ENCODE measurements at places on chromosomes 1 and 21.

DNA sequence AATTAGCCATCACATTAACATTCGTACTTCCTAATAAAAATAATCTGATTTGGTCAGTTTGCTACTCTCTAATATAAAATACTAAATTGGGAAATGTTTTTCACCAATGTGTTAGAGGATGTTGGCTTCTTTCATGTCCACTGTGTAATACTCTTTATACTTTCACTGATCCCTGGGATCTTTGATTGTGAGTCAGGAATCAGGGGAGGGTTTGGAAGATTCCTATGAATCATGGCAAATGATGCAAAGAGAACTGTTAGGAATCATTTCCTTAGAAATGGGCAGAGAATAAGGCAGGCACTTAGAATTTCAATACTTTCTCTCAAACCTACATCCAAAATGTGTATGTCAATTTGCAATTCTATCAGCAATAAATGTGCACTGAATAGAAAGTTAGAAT is 31.0 kb downstream of the KRTAP24-1 start:
- DNase-seq = no peak

DNA sequence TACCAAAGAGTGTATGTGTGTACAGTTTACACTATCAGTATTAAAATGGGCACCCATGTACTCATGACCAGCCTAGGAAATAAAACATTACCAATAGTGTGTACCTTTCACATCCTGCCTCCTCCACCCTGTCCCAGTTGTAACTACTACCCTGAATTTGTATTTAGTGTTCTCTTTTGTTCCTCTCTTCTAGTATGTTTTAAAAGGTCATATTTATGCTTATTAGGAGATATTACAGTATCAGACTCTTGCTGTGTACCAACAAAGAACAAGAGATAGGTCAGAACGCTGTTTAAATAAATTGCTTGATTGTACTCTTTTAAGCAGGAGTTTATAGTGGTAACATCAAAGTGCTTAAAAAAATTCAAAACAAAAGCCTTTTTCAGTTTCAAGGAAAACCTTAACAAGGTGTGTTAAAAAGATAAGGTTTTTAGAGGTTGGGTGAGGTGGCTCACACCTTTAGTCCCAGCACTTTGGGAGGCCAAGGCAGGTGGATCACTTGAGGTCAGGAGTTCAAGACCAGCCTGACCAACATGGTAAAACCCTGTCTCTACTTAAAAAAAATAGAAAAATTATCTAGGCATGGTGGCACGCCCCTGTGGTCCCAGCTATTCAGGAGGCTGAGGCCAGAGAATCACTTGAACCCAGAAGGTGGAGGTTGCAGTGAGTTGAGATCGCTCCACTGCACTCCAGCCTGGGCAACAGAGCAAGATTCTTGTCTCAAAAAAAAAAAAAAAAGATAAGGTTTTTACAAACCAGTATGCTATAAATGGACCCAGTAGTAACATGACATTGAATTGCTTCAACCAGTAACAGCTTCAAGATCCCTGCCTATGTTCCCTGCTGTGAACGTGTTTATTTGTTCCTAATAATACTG is 35.9 kb downstream of the MPZL1 start:
- no peak for DNase-seq

DNA sequence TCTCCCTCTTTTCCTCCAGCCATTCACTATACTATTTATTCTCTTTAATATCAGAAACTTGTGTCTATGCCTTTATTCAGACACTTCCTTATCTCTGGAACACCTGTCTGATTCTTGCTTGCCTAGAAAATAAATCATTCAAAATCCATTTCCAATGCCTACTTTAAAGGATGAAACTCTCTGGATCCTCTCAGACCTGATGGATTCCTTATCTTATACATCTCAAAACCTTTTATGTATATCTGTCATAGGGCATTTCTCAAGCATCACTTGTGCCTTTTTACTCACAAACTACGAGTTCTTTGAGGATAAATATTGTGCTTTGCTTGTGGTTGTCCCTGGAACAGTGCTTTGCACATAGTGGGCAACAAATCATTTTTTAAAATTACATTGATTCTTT is 3.8 kb upstream of the ATP6V1G3 start:
- no peak for DNase-seq

DNA sequence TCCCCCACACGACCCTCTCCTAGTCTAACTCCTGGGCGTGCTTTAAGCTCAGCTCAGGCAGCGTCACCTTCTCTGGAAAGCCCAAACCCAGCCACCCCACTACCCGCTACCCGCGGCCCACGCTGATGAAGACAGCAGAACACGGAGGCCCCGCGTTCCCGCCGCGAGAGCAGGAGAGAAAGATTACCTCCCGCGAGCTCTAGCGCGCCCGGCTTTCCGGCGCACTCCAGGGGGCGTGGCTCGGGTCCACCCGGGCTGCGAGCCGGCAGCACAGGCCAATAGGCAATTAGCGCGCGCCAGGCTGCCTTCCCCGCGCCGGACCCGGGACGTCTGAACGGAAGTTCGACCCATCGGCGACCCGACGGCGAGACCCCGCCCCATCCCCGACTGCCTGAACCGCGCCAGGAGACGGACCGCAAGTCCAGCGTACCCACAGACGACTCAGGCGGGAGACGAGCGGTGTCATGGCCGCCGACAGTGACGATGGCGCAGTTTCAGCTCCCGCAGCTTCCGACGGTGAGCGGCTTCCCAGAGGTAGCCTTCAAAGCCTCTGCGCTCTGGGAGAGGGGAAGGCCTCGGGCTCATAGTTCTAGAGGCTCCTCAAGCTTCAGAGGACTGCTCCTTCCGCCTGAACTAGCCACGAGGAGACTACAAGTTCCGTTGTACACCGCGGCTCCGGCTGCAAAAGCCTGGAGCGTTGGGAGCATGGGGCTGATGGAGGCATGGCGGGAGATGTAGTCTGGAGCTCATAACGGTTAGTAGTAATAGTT is at the start of the genes MUTYH and TOE1:
TSS of gene MUTYH (minus strand) at position 652 of the 770 bp plus-strand sequence. CDS start 5,935 bp downstream, outside the sequence.
TSS of gene TOE1 (plus strand) at position 382 of the 770 bp plus-strand sequence. CDS start at position 465, 83 bp downstream.
- peak; percentile 70 for DNase-seq

- peak; percentile 18 for DNase-seq
Observed at GRCh38 chr1:228515200-228515834, 28.1 kb downstream of the RNF187 start.

DNA sequence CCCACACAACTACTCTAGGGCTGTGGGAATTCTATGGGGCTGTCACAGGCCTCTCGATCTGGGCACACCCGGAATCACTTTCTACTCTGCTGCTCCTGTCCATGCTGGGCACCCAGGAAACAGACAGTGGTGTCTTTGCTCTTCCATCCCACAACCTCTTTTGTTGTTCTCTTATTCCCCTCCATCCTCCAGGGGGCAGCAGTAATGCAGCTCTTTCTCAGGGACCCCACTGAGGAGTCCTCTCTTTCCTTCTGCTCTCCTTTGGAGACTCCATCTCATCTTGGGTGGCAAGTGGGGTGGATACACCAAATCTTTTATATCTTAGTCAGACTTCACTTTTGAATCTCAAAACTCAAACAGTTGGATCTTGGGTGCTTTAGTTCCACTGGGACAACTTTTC is 206.3 kb downstream of the HS2ST1 start:
- DNase-seq = no peak

- no peak for DNase-seq
Observed at GRCh38 chr1:234201600-234201999, 171.7 kb upstream of the COA6 start.

DNA sequence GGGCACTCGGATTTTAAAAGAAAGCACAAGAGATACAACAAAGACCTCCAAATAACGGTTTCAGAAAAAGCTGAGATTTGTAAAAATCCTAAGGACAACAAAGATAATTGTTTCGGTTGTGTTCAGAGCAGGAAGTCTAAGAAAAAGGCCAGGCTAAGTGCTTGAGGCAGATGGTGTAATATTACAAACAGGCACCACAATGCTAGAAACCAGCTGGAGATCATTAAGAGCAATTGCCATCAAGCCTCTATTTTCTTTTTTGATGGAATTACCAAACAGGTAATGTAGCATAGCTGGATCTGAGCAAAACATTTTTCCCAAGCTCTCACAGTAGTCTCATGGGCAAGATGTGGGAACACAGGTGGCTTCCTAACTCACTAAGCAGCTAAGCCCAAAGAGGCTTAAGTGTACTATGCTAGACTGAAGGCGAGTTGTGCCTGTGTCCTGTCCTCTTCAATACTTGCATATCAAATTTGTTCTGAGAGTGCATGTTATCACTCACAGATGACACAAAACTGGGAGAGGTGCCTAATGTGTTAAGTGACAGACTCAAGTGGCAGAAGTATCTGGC is 161.6 kb downstream of the GLUL start:
- no peak for DNase-seq

DNA sequence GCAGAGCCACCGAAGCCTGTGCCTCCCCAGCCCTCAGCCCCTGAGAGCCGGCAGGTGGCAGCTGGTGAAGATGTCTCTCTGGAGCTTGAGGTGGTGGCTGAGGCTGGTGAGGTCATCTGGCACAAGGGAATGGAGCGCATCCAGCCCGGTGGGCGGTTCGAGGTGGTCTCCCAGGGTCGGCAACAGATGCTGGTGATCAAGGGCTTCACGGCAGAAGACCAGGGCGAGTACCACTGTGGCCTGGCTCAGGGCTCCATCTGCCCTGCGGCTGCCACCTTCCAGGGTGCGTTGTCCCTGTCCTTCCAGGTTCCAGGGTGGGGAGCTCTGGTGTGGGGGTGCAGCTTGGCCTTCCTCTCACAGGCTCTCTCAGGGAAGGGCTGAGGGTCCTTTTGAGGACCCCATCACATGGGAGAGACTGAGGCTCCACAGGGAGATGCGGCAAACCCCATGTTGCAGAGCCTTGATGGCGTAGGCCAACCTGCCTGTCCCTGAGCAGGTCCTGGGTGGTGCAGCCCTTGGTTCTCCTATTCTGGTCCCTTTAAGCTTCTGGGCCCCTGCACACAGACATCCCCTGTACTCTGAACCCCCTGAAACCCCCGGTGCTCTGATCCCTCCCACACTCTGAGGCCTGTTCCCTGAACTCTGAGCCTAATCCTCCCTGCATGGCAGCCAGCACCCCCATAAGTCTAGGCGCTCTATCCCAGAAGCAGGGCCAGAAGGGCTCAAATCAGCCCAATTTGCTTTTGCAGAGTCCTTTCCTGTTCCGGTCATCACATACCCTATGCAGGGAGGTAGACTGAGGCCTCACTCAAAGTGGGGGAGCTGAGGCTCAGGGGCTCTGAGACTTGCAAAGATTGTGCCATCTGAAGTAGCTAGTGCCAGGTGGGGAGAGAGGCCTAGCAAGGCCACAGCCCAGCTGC is 88.5 kb downstream of the TRIM11 start:
- no peak for DNase-seq

GRCh38 chr1:154351363-154352068 is 26.2 kb downstream of the ATP8B2 start:
- DNase-seq = no peak

DNA sequence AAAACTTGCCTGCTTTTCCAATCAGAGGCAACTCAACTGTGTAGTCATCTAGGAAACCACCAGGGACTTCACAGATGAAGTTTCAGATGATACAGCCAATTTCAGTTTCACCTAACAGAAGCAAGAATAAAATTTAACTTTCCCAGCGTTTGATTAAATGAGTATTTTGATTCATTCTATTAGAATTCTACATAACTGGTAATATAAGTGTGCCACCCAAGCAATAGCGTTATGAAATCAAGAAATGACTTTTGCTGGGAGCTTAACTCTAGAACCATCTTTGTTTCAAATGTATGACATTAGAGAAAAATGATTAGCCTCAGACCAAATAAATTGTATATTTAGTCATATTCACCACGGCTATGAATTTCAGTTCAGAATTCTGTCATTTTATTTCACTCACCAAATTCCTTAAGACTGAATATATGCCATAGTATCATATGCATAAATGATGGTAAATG is 239.3 kb downstream of the NRIP1 start:
- no peak for DNase-seq

DNA sequence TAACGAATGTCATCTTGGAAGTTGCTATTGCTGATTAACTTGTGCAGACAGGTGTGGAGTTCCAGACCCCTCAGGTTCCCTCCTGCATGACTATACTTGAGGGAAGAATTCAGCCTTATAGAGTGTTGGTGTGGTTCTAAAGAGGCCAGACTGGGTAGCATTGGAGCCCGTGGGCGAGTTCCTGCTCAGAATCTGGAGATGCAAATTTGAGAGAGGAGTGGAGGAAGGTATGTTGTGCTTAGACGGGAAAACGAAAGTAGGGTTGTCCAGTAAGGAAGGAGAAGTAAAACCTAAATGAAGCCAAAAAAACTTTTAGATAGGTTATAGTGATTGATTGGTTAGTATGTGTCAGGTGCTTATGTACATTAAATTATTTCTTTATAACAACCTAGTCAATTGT is 79.2 kb downstream of the ZNF326 start:
- no peak for DNase-seq

GRCh38 chr1:160021376-160022074 is 10.3 kb downstream of the PIGM start:
- DNase-seq = no peak

DNA sequence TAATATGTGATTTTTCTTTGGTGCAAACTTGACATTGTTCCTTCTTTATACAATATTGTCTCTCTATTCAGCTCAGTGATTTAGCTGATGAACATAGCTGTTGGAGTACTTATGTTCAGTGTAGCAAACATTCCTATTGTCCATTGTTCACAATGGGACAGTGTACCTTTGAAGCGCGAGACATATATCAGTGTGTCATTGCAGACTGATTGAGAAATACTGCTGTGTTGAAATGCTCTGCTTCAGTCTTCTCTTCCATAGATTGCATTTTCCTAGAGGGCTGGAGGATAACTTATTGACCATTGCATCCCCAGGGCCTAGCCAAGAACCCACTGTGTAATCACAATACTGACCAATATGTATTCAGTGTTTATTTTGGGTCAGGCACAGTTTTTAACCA is 46.5 kb downstream of the HLX start:
- DNase-seq = no peak

- no peak for DNase-seq
Observed at GRCh38 chr21:24289539-24289938, 1317.7 kb downstream of the MRPL39 start.

DNA sequence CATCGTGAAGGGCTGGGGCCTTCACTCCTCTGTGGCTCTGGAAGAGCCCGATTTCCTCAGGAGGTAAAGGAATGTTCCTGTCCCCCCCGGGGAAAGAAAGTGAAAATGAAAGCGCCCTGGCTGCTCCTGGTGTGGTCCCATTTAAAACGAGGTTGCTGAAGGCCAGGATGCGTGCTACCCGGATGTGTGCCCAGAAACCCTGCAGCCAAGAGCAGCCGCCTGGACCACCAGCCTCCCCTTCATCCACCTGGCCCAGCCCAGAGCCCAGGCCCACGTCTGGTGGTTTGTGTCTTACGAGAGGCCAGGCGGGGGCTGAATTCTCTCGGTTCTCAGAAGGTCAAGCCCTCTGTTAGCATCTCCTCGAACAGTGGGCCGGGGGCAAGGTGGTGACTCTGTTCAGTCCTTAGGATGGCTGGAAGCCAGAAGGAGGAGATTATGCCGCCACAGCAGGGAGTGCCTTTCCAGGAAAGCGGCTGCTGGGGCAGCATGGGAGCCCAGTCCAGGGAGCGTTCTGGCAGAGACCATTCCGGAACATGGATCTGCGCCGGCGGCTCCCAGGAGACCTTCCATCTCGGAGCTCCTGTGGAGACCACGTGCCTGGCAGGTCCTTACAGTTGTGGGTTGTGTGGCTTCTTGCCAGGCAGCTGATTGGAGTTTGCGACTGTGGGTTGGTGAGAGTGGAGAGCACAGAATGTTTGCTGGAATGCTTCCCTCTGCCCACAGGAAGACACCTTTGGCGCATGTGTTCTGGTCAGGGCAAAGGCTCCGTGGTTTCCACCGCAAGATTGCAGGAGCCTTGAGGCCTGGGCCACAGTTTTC is 1.4 kb downstream of the GUK1 start:
- DNase-seq = no peak

- no peak for DNase-seq
Observed at GRCh38 chr1:30378003-30378596, 345.3 kb downstream of the MATN1 start.

All from AG04450 (cell line).